ENCODE measurements at places on chromosomes 2 and 18.
A peak's percentile ranks its signal among the peaks of the same experiment; 100 is the strongest.

DNA sequence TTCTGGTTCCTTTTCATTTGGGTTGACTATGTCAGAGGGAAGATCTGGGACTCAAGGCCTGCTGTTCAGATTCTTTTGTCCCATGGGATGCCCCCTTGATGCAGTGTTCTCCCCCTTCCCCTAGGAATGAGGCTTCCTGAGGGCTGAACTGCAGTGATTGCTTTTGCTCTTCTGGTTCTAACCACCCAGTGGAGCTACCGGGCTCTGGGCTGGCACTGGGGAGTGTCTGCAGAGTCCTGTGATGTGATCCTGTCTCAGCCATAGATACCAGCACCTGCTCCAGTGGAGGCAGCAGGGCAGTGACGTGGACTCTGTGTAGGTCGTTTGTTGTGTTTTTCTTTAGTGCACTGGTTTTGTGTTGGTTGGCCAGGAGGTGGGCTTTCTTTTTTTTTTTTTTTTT, 32.1 kb upstream of the RHOB start:
- no peak for DNase-seq

- peak; percentile 47 for DNase-seq
These were observed 7.9 kb downstream of the PCBP1 start for GRCh38 chr2:70094978-70095719.

DNA sequence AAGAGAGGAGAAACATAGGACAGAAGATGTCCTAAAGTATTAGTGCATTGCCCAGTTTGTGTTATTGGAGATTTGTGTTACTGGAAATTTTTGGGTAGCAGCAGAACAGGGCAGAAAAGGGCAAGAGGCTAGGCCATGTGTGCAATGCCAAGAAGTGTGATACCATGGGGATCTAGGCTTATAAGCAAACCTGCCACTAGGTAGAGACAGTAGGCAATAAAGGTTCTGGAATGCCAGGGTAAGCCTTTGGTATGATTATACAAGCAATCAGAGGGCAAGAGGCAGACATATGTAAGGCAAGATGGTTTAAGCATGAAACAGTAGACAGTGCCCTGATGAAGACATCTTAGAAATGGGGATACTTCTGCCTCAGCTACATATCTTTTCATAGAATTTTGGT, 12.3 kb upstream of the CERS6 start:
- DNase-seq: no peak

- no peak for DNase-seq
These were observed 242.0 kb downstream of the CALCRL start for GRCh38 chr2:187206071-187206470.

- no peak for DNase-seq
These were observed 329.9 kb downstream of the DLGAP1 start for GRCh38 chr18:4125224-4125623.

- peak; percentile 67 for DNase-seq
These were observed 8.9 kb downstream of the TNS1 start for GRCh38 chr2:217993817-217994463.

- DNase-seq: no peak
These were observed 3.2 kb downstream of the TMEM182 start for GRCh38 chr2:102765061-102765460.

GRCh38 chr2:194445226-194445625, 1211.8 kb upstream of the SLC39A10 start:
- DNase-seq: no peak

DNA sequence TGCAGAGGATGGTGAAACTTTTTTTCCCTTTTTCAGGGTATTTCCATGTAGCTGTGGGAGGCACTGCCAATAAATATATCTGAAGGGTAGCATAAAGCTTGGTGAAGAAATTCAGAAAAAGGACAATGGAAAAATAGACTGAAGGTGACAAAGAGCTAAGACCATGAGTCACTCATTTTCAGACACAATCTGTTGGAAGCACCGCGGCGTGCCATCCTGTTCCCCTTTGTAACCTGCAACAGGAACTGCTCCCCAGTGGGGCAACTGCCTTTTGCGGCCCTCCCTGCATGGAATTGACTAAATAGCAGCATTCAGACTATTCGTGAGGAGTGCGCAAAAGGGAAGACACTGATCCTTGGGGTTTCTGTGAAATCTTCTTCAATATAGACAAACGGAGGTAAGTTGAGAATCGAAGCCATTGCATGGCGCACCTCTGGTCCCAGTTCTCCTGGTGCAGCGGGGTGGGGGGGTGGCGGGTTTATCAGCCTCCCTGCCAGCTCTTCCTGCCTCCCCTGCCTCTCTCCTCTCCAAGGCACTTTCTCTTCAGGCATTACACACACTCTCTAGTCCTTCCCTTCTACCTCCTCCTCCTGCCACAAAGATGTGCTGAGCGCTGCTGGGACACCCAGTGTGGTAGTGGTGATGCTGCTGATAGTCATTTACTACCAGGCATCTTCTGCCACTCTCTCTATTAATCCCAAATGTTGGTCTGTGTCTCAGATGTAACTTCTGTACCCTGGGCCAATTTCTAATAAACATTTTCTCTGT, 126.2 kb upstream of the TMEM200C start:
- DNase-seq: no peak

DNA sequence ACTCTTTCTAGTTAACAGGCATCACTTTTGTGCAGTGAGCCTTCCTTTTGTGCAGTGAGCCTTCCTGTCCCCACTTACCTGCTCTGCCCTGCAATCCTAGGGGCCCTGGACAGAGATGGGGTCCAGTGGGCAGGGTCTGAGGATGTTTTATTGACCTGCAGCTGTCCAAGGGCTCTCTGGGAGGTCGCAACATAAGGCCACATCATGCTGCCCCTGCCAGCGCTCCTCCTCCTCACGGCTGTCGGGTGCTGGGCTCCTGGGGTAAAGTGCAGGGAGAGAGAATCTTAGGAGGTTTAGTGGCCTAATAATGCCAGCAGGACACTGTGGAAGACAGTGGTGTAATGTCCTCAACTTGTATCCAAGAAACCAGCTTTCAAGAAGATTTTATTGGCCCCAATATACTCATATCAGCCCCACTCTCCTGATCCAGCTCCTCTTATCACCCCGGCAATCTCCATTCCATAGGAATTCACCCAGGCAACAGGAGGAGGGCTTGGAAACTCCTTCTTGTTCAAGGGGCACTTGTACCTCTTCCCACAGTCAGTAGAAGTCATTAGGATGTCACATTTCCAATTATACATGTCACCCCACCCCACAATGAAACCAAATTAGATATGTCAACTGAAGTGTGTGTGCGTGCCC, 41.9 kb upstream of the ASB18 start:
- DNase-seq: no peak

DNA sequence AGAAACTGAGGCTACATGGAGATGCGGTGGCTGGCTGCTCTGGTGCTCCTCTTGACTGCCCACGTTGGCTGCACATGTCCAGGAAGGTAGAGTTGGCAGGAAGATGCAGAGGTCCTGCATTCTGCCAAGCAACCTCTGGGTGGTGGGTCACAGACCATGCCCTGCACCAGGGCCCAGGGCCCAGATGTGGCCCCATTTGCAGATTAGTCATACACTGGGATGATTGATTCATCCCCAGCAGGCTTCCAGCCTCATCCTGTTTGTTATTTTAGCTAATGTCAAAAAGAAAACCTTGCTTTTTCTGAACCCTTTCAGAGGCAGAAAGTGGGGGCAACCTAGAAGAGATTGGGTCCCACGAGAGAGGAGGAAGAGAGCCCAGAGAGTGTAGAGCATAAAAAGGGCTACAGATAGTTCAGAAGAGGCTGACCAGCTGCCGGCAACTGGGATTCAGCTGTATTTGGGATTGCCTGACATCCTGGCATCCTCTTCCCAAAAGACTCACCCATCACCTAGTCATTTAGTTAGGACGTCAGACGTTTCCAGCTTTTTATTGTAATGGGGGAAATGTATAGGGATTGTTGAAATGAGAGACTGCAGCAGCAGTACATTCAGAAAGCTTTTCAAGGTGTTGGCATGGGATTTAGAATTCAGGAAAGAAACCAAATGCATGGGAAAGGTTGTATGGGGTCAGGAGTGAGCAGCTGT, 101.9 kb downstream of the CTIF start:
- no peak for DNase-seq

- no peak for DNase-seq
These were observed 50.7 kb downstream of the MGAT5 start for GRCh38 chr2:134304394-134305108.

GRCh38 chr18:40063488-40063887, 1891.5 kb upstream of the PIK3C3 start:
- no peak for DNase-seq

DNA sequence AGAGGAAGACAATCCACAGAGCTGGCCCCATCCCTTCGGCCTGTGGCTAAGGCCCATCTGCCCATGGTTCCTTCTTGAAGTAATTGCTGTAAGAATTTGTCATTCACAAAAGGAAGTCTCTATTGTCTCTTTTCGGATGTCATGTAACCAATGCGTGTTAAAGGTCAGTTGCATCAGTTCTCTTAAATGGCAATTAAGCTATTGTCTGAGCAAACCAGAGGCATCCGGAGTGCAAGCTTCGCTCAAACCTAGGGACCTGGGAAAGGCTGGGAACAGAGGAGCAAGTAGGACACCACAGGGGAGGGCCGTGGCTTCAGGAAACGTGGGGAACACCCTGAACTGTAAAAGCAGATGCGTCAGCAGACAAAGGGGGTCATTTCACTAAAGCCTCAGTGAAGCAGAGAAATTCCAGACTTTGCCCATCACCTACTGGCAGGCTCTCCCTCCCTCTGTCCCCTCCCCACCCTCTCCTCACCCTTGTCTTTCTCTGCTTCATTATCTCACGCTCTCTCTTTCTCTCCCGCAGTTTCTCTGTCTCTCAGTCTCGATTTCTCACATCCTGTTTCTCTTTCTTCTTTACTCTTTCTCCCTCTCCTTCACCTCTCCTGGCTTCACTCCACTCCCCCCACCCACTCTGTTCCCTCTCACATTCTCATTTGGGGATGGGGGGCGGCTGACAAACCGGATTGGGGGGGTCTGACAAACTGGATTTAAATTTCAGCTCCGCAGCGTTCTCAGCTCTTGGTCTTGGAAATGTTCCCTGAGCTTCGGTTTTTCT, 204.6 kb upstream of the TNP1 start:
- DNase-seq: no peak

DNA sequence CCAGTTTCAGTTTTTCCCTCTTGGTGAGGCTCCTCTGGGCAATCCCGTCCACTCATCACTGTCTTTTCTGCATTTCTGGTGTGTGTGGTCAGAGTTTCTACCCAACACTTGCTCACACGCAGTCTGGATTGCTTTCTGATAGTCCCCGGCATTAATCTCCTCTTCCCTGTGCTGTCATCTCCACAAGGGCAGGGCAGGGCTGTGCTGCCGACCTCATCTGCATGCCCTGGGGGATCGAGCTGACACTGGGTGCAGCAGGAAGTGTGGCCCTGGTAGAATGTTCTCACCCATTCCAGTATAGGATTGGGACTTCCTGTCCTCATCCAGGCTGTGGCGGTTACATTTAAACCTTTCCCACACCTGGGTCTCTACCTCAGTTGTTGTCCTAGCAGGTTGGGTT, 80.0 kb upstream of the FAM136A start:
- DNase-seq: no peak

- DNase-seq: peak; percentile 5
These were observed 41.2 kb upstream of the DAPL1 start for GRCh38 chr2:158753641-158754611.

Measured in activated CD4-positive, alpha-beta T cell treated with anti-CD3 and anti-CD28 coated beads, Interleukin-2, amount 50 U/mL, for 48 hours (primary cell).